SK-N-SH (cell line): ENCODE measurements at places on chromosomes 12 and 14.

DNA sequence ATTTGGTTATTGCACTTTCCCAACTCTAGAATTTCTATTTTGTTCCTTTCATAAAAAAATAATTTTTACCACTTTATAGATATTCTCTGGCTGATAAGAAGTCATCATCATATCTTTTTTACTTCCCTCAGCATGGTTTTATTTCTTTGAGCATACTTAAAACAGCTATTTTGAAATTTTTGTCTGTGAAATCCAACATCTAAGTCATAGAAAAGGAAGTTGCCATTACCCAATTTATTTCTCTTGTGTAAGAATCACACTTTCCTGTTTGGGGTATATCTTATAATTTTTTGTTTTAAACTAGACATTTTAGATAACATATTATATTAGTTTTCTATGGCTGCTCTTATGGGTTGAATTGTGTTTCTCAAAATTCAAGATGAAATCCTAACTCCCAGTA is 400.2 kb upstream of the OR4E1 start:
- H3K4me3 ChIP-seq = no peak overlapping the region
- no peaks in the 10 kb centered on the region; the same call in 1 of the 2 replicates for H3K27me3 ChIP-seq
- DNase-seq = no peak
- H3K4me1 ChIP-seq = no peaks in the 10 kb centered on the region

- no peaks in the 10 kb centered on the region; the same call in 1 of the 2 replicates for H3K4me1 ChIP-seq
- no peaks in the 10 kb centered on the region for H3K27me3 ChIP-seq
- H3K4me3 ChIP-seq = no peak overlapping the region
- H3K27ac ChIP-seq = peak overlapping the region; percentile 93; the same call in 1 of the 2 replicates
- no peaks in the 10 kb centered on the region for H3K36me3 ChIP-seq
Measured at GRCh38 chr14:52043690-52044089, 25.2 kb downstream of the NID2 start.

DNA sequence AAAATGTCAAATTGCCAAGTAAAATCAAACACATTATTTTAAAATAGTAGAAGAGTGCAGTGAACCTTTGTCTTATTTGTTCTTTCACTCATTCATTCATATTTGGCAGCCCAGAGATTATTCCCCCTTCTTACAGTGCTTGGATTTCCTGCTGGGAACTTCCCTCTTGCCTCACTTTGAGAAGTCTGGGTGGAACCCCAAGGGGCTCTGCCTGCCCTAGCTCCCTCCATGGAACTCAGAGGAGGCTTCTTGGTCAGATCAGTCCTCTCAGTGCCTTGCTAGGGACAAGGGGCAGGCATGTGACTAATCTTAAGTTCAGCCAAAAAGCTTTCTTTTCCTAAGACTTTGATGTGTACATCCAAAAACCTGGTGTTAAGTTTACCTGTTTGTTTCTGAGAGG is 84.7 kb upstream of the OVCH1 start:
- no peak overlapping the region for H3K27ac ChIP-seq
- DNase-seq = no peak
- no peak overlapping the region for H3K4me3 ChIP-seq
- H3K27me3 ChIP-seq = no peaks in the 10 kb centered on the region

DNA sequence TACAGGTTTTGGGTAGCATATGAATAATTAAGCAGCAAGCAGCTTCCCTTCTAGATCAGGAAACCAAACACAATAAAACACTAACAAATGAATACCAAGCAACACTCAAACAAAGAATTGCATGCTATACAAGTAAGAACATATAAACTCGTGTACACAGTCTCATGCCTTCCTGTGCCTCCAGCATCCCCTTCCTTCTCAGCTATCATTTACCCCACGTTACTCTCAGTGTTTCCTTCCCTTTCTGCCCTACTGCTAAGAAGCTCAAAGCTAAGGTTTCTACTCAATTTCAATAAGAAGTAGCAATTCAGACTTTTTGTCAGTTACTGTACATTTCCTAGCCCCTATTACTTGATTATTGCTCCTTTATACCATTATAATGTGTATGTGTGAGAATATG is 81.0 kb downstream of the DUSP16 start:
- H3K27me3 ChIP-seq = no peaks in the 10 kb centered on the region
- H3K4me3 ChIP-seq = no peak overlapping the region
- peaks cover 61% of the 10 kb centered on the region for H3K36me3 ChIP-seq
- no peak overlapping the region for H3K27ac ChIP-seq
- no peak for DNase-seq

GRCh38 chr14:30645600-30645999 is 23.5 kb downstream of the SCFD1 start:
- DNase-seq = no peak
- H3K27me3 ChIP-seq = no peaks in the 10 kb centered on the region
- no peak overlapping the region for H3K27ac ChIP-seq
- no peaks in the 10 kb centered on the region for H3K4me1 ChIP-seq

DNA sequence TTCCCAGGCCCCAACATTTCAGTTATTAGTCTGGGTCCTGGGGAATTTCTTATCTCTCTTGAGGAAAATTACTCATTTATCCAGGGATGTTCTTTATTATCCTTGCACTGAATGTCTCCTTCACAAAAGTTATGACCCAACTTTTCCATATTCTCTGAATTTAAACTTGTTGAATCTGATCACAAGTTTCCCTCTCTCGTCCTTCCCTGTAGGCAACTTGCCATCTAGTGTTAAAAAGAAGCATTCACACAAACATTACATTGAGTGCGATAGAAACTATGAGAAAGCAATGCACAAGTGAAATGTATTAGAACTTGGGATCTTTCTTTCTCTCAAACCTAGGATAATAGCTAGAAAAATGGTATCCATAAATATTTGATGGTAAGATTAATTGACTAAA is 608.4 kb downstream of the FSCB start:
- no peaks in the 10 kb centered on the region for H3K36me3 ChIP-seq
- H3K27ac ChIP-seq = no peak overlapping the region
- no peak for DNase-seq
- H3K27me3 ChIP-seq = no peaks in the 10 kb centered on the region
- no peaks in the 10 kb centered on the region for H3K4me1 ChIP-seq

- no peak for DNase-seq
- H3K27ac ChIP-seq = no peak overlapping the region
- peaks cover 5% of the 10 kb centered on the region for H3K36me3 ChIP-seq
- H3K4me1 ChIP-seq = no peaks in the 10 kb centered on the region
Measured at GRCh38 chr12:49809381-49809905, 18.8 kb downstream of the NCKAP5L start.
